ENCODE measurements at places on chromosomes 1 and 21. TPM values are rescaled to one million over a fixed set of nuclear protein-coding genes. Genes with fewer than 3 reads are reported as not detected.
A peak's percentile ranks its signal among the peaks of the same experiment; 100 is the strongest.

Gene TMEM82
- not detected for total RNA-seq

Gene CD5L
- not detected for total RNA-seq

Gene HRNR
- 0.06 TPM for total RNA-seq

Gene LRRC38
- 0.14 TPM for total RNA-seq

Gene HAO2
- total RNA-seq: not detected

- DNase-seq: no peak
- H3K36me3 ChIP-seq: no peaks in the 10 kb centered on the region
- H3K27me3 ChIP-seq: no peaks in the 10 kb centered on the region
These were observed 111.1 kb downstream of the RERE start for GRCh38 chr1:8706291-8706690.

- no peaks in the 10 kb centered on the region for H3K36me3 ChIP-seq
- no peak overlapping the region for H3K4me3 ChIP-seq
- H3K27me3 ChIP-seq: no peaks in the 10 kb centered on the region
These were observed 15.6 kb downstream of the PLPPR5 start for GRCh38 chr1:98988904-98989555.

DNA sequence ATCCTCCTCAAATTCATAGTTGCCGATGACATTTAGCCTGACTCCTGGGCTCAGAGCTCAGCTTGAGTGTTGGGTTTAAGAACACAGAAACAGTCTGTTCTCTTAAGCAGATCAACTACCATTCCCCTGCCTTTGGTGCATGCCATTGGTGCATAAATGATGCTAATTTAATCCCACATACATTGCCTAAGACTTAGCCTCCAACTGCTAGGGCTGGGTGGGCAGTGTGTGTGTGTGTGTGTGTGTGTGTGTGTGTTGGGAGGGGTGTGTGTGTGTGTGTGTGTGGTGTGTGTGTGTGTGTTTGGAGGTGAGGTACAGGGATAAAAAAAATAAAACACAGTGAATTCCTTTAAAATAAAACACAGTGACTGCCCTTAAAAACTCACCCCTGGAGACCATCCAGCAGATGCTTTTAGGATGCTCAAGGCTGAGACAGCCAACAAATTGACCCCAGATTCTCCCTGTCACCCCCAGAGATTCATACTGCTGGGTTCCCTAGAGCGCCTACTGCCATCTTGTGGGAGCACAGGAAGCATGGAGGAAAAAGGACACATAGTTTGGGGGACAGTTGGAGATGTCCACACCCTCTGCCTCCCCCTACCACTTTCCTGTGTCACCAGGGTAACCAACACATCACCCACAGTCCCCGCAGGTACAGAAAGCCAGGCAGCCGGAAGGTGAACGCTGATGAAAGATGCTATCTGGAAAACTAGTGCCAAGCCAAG lies 30.6 kb downstream of the KLHDC7A start:
- H3K4me1 ChIP-seq: no peaks in the 10 kb centered on the region
- H3K36me3 ChIP-seq: no peaks in the 10 kb centered on the region
- no peak overlapping the region for H3K4me3 ChIP-seq
- no peak for DNase-seq

DNA sequence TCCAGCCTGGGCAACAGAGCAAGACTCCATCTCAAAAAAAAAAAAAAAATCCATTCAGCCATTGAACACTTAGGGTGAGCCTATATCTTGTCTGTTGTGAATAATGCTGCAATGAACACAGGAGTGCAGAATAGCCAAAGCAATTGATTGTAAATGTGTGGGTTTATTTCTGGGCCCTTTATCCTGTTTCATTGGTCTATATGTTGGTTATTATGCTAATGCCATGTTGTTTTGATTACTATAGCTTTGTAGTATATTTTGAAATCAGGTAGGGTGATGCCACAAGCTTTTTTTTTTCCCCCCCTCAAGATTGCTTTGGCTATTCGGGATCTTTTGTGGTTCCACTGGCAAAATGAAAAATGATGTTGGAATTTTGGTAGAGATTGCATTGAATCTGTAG lies 167.5 kb downstream of the LBR start:
- H3K36me3 ChIP-seq: no peaks in the 10 kb centered on the region
- DNase-seq: no peak
- no peaks in the 10 kb centered on the region for H3K4me1 ChIP-seq
- H3K27ac ChIP-seq: no peak overlapping the region

DNA sequence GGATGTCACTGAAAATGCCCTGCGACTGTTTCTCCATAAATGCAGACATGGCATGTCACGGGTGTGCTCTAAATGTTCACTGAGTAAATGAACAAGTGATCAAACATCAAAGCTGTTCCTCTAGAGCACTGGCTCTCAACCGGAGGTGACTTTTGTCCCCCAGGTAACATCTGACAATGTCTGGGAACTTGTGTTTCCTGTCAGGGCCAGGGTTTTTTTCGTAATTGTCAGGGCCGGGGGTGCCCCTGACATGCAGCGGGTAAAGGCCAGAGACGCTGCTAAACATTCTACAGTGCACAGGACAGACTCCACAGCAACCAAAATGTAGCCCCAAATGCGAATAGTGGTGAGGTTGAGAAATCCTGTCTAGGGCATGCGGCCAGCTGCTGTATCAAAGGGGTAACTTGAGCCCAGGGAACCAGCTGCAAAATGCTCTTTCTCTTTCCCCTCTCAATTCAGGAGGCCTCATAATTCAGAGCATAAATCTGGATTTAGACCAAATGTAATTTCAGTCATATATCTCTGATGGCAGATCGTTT lies 2.0 kb downstream of the ALDH4A1 start:
- H3K4me3 ChIP-seq: peak overlapping the region; percentile 71
- no peaks in the 10 kb centered on the region for H3K36me3 ChIP-seq
- H3K27me3 ChIP-seq: no peaks in the 10 kb centered on the region
- H3K27ac ChIP-seq: peak overlapping the region; percentile 25
- no peak for DNase-seq

DNA sequence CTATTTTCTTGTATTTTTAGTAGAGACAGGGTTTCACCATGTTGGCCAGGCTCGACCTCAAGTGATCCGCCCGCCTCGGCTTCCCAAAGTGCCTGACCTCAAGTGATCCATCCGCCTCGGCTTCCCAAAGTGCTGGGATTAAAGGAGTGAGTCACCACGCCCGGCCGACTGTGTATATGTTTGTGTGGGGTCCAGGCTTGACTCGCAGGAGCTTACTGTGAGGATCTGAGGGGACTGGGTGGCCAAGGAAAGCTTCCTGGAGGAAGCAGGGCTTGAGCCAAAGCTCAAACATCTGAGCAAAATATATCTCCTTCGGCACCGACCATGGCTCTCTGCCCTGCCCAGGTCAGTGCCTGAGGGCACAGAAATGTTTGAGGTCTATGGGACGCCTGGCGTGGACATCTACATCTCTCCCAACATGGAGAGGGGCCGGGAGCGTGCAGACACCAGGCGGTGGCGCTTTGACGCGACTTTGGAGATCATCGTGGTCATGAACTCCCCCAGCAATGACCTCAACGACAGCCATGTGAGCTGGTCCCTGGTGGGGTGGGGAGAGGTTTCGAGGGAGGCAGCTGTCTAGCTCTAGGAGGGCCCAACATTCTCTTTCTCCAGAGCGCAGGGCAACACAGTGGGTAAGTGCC lies 10.5 kb downstream of the PADI3 start:
- H3K4me3 ChIP-seq: no peak overlapping the region
- H3K27me3 ChIP-seq: no peaks in the 10 kb centered on the region
- no peak for DNase-seq

DNA sequence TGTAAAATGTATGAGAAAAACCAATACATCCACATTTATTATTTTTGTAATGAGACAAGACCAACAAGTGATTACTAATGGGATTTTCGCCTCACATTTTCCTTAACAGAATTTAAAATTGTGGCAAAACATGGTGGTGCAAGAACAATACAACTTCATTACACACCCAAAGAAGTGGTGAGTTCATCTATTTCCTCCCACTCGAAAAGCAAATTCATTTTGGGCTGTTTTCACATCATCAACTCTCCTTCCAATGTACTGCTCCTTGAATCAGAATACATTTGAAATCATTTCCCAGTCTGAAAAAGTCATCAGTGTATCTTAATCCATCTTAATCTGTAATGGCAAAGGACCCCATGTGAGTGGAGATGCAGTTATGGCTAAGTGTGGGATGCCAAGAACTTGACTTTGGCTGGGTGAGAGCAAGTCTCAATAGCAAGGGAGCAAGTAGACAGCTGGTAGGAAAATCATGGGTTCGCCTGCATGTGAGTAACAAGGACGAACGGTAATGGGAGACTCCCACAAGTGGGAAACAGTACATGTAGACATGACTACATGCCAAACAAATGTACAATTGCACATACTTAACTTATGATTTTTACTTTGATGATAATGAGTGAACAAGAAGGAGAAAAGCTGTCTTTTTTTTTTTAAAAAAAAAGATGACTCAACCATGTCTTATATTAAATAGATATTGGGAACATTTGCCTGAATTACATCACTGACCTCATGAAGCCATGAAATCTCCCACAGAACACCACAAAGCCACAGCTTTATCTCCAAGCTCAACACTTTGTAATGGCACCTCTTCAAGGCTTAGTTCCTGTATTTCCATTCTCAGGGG lies 46.0 kb downstream of the RUNX1 start:
- H3K4me1 ChIP-seq: no peaks in the 10 kb centered on the region
- H3K27me3 ChIP-seq: no peaks in the 10 kb centered on the region
- H3K27ac ChIP-seq: no peak overlapping the region
- H3K36me3 ChIP-seq: no peaks in the 10 kb centered on the region
- H3K4me3 ChIP-seq: no peak overlapping the region

GRCh38 chr1:204260601-204261197 lies 46.9 kb upstream of the GOLT1A start:
- no peaks in the 10 kb centered on the region for H3K27me3 ChIP-seq
- H3K27ac ChIP-seq: no peak overlapping the region

DNA sequence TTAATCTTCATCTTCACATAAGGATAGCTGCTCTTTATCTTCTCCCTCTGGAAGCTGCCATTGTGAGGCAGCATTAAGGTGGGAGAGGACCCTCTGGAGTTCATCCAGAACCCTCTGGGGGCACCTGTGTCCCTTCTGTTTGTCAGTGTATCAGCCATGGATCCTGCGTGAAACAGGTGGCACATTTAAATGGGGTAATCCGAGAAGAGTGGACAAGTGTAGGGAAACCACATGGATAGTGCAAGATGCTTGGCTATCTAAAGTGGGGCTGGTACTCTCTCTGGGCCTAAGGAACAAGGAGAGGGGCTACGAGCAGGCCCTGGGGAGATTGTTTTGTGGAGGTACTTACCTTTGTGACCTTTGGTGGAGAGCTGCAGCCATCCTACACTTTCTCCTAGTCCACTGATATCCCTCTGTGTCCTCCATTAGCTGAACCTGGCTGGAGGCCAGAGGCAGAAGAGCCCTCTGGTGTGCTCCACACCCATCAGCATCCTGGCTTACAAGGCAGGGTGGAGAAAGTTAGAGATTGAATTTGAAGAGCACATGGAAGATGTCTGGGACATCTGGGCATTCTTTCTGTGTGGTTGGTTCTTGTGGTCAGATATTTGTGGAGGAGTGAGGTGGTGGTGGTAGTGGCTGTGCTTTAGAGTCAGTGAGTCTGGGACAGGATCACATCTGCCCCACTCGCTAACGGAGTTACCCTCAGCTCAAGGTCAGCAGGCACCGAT lies 117.7 kb downstream of the FGGY start:
- H3K27ac ChIP-seq: no peak overlapping the region
- no peaks in the 10 kb centered on the region for H3K27me3 ChIP-seq
- no peak for DNase-seq
- no peaks in the 10 kb centered on the region for H3K4me1 ChIP-seq
- no peak overlapping the region for H3K4me3 ChIP-seq

All from prostate gland (tissue), 2 donors.